Occipital lobe (tissue), 3 donors: ENCODE measurements at places on chromosomes 13 and 19. TPM values are rescaled to one million over a fixed set of nuclear protein-coding genes. Genes with fewer than 3 reads are reported as not detected.

GRCh38 chr13:104014803-104015645 lies 948.8 kb upstream of the SLC10A2 start:
- DNase-seq, result no peak

DNA sequence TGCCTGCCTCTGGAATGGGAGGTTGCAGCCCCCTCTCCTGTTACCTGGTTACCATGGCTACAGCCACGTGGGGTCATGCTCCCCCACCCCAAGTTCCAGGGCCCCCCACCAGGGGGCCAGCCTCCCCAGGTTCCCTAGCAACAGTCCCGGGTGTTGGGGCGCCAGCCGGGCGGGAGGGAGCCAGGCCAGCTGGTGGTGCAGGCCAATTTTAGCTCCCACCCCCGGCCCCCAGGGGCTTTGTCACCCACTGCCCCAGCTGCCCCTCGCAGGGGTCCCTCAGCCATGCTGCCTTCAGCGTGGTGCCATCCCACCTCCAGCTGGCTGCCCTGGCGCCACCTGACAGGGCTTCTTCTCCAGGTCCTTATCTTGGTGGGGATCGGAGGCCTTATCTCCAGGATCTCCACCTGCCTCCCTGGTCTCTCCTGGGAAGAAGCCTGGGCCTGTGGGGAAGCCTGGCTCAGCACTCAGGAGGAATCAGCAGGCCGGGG lies 3.0 kb downstream of the MARK4 start:
- no peak for DNase-seq

GRCh38 chr13:29319451-29319850 lies 276.0 kb downstream of the SLC7A1 start:
- no peak for DNase-seq

DNA sequence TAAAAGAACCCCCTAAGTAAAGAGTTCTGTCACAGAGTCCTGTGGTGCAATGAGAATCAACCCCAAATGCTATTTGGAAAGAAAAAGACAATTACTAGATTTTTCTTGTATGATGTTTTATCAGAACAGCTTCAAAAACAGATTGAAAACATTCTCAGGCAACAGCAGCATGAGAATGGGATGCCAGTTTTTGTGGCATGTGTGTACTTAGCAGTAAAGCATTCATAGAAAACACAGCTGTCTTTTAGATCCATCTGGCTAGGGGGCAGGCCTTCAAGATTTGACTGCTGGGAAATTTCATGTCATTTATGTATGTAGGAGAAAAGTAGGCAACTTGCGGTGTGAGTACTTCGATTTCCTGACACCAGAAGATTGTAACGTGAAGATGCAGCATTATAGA lies 170.5 kb upstream of the HTR2A start:
- no peak for DNase-seq

DNA sequence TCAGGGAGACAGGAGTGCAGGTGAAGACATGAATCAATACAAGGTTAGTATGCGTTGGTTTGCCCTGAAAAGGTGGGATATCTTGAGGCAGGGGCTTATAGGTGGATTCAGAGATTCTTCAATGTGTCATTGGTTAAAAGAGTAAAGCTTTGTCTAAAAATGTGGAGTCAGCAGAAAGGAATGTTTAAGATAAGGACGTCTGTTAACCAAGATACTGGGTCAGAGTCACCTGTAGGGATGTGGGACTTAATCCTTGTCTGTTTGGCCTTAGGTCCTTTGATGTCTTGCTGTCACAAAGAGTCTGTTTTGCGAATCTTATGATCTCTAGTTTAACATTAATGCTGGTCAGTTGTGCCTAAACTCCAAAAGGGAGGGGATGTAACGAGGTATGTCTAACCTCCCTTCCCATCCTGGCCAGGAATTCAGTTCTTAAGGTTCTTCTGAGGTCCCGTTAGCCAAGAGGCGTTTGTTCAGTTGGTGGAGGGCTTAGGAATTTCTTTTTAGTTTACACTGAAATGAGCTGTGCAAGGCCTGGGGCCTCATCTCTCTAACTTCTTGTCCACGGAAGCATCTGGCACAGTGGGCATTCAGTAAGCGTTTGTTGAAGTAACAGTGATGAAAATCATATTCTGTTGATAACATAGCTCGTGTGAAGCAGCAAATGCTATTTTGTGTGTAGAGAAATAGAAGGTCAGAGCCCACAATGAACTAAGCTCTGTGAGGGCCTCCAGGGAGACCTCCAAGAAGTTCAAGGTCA lies 96.2 kb upstream of the RNF113B start:
- no peak for DNase-seq

- no peak for DNase-seq
These were observed 5.1 kb upstream of the USP12 start for GRCh38 chr13:27176470-27177410.

DNA sequence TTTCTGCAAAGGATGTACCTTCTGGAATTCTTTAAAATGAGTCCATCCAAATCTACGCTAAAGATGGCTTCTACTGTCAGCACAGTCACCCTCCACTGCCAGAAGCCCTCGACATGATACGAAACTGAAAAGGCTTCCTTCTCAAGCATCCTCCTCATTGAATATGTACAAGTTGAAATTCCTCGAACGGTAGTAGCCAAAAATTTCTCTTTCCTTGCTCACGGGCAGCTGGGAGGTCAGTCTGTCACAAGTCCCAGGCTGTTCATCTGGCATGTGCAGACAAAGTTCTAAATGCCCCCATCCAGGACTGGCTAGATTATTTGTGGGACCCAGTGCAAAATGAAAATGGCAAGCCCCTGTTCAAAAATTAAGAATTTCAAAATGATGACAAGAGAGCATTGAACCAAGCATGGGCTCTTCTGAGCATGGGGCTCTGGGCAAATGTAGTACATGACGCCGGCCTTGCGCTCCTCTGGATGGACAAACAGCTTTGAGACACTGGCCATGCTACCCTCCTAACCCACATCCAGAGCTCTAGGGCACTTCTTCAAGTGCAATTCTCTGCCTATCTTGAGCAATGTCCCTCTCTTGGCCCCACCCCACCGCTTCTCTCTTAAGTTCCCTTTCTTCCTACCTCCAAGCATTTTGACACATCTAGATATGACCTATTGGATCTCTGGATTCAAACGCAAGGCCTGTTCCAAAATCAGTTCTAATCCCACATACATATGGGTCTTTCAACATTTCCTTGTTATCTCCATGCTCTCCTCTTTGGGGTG lies 78.9 kb upstream of the FLT1 start:
- no peak for DNase-seq

DNA sequence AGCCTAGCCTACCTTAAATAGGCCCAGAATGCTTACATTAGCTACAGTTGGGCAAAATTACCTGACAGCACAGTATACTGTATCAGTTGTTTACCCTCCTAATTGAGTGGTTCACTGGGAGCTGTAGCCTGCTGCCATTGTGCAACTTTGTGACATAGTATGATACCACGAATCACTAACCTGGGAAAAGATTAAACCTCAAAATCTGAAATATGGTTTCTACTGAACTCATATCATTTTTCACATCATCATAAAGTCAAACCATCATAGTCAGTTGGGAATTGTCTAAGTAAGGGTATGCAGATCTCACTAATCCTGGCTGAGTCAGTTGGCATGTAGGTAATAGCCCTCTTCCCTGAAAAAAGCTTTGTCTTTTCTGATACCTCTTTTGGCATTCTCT lies 9.2 kb downstream of the PAN3 start:
- DNase-seq, result no peak

GRCh38 chr13:37791699-37792098 lies 77.9 kb downstream of the TRPC4 start:
- no peak for DNase-seq

GRCh38 chr13:34028496-34029442 lies 210.8 kb downstream of the RFC3 start:
- no peak for DNase-seq

DNA sequence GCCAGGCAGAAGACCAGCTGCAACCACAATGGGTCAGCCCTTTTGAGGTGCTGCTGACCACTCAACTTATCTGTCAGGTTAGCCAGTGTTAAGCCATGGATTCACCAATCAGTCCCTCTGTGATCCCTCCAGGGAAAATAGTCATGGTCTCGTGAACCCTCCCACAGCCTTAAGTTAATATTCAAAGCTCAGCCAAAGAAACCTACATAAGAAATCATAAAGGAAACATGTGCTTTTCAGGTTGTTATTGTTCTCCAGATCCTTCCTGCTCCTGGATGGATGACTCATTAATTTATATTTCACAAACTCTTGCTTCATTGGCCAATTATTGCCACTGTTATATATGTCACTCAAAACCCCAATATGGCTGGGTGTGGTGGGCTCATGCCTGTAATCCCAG lies 161.9 kb downstream of the B3GLCT start:
- DNase-seq, result no peak

- DNase-seq, result no peak
These were observed 54.9 kb upstream of the SLITRK6 start for GRCh38 chr13:85853901-85854663.

DNA sequence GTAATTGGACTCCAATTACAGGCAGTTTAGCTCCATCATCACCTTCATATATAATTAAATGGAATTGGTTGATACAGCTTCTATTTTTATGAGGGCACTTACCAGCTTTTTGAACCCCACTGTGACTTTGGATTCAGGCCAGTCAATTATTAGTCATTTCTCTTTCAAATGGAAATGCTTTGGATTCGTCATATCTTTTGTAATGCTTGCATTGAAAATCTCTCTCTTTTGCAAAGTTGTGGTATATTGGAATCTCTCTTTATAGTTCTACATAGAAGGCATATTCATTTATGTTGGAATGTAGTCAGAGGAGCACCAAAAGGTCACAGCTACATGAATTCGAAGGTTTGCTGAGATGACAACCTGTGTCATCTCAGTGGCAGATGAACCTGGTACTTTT lies 1074.3 kb upstream of the SLC10A2 start:
- no peak for DNase-seq

The ZNF69 gene
- total RNA-seq, result 20.4 TPM

The SLC10A2 gene
- not detected for total RNA-seq

The KCNJ14 gene
- 0.47 TPM for total RNA-seq

The CBLC gene
- total RNA-seq, result not detected

The WDR87 gene
- not detected for total RNA-seq

The CYP4F2 gene
- total RNA-seq, result not detected

The ANGPTL4 gene
- total RNA-seq, result 0.94 TPM

The ZNF100 gene
- 15.1 TPM for total RNA-seq

The CIC gene
- total RNA-seq, result 19.5 TPM

The ZNF99 gene
- total RNA-seq, result 0.16 TPM

The PSG3 gene
- total RNA-seq, result not detected

The ZNF677 gene
- total RNA-seq, result 39.0 TPM

The PLIN4 gene
- total RNA-seq, result under 0.01 TPM

The GPR32 gene
- total RNA-seq, result not detected

The PCDH8 gene
- total RNA-seq, result 32.6 TPM

The F10 gene
- total RNA-seq, result 0.62 TPM
